Right renal pelvis (tissue), 4 donors: ENCODE measurements at places on chromosomes 6 and 20.

DNA sequence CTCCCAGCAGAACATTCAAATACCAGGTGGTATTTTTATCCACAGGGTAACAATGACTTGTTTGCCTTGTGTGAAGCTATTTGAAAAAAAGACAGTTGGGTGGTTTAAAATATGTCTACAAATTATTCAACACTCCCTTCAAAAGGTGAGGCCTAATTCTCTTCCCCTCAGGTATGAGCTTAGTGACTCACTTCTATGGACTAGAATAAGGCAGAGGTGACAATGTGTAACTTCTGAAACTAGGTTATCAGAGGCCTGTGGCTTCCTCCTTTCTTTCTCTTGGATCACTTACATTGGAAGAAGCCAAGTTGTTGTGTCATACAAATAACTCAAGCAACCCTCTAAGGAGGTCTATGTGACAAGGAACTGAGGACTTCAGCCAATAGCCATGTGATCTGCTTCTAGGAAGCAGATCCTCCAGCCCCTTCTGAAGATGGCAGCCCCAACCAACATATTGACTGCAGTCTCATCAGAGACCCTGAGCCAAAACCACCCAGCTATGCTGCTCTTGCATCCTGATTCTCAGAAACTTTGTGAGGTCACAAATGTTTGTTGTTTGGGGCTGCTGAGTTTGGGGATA is 102.6 kb downstream of the SNAP25 start:
- no peak for DNase-seq

GRCh38 chr6:148247386-148248063 is 95.1 kb upstream of the SASH1 start:
- no peak for DNase-seq

DNA sequence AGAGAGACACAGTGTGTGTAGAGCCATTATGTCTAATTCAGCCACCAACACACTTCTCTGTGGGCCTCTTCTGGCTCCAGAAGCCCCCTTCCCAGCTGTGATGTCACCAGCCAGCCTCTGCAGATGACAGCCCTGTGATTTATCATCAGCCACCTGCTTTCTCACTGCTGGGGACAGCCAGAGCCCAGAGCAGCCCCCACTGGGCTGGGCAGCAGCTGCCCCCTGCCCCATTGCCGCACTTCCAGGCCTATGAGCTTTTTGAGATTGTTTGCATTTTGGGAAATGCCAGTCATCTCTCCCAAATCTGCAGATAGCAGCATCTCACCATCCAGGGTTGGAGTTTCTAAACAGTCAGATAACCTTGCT is 21.9 kb upstream of the STX16 start:
- no peak for DNase-seq

- DNase-seq, result no peak
Observed at GRCh38 chr6:30399390-30400058, 54.6 kb downstream of the RPP21 start.

DNA sequence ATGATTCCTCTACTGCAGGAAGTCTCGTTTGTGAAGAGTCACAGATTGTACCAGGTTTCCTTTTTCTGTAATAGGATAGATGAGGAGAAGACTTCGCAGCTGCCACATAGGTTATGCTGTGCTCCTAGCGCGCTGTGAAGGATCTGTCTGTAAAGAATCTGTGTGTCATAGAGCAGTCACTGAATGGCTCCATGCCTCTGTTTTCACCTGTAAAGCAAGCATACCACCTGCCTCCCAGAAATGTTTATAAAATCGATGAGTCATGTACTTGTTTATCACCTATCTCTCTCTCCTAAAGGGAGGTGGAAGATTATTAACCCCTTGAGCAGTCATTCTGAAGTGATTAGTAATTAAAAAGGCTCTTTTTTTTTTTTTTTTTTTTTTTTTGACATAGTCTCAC is 86.6 kb downstream of the TFAP2B start:
- DNase-seq, result no peak

DNA sequence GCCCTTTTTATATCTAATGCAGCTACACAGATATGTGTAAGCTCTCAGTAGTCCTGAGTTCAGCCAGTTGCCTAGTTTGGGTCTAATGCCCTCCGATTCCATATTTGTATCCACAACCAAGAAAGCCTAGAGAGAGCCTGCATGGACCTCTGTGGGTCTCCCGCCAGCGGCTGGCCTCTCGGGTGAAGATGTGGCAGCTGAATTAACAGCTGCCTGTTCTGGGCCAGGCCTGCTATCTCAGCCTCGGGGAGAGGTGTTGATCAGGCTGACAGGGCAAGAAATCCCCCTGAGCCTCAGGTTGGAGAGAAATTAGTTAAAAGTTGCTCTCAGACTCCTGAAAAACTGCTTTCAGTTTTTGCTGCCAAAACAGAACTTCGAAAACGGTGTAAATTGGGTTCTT is 19.8 kb downstream of the PTK7 start:
- no peak for DNase-seq

GRCh38 chr20:61571916-61572711 is 320.1 kb downstream of the CDH4 start:
- no peak for DNase-seq

DNA sequence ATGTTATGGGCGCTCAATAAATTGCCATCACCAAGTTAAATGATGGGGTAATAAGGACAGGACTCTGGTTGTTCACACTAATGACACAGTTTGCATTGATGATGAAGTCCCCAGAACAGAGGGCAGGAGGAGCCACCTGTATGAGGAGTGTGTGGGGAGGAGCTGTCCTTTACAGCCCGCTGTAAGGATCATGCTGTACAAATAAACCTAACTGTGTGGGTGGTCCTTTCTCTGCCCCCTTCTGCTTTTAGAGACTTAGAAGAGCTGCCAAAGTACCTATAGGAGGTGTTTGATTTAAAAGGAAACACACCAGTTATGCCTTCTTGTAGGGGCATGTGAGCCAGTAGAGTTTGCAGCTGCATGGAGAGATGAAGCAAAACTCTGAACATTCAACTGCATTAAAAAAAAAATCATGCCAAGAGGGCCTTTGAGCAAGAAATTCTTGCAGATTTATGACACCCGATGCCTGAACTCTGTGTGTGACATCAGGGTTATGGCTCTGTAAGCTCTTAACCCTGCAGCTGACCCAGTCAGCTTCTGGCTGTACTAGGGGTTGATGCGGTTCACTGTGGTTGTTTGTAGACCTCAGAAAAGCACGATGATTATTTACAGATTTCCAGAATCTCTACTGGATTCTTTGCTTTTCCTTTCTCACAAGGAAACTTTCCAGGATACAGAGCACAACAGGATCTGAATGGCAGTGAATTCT is 67.4 kb downstream of the UST start:
- DNase-seq, result no peak

DNA sequence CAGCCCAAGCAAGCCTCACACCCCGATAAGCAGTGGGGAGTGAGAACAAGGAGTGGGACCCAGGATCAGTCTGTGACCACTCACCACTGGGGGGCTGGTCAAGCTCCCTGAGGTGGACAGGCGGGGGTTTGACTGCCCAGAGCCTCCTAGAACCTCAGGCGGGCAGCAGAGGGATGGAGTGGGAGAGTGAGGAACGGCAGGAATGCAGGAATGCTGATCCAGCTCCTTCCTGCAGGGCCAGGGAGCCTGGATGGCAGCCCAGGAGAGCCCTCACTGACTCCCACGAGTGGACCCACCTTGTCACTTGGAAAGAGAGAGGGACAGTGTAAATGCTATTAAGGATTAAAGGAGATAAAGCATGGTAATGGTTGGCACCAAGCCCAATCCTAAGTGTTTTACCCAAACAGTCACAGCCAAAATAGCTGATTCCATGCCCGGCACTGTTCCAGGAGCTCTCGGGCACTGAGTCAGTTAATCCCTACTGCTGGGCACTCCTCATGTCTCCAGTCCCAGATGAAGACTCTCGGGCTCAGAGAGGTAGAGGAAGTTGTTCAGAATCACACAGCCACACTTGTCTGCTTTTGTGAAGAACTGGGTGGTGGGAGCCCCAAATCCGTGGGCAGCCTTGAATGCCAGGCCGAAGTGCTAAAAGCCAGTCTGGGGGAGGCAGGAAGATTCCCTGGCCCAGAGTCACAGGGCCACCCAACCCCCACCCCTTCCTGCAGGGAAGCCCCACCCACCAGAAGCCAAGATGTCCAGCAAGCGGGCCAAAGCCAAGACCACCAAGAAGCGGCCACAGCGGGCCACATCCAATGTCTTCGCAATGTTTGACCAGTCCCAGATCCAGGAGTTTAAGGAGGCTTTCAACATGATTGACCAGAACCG is 3.1 kb downstream of the MYL9 start:
- no peak for DNase-seq

DNA sequence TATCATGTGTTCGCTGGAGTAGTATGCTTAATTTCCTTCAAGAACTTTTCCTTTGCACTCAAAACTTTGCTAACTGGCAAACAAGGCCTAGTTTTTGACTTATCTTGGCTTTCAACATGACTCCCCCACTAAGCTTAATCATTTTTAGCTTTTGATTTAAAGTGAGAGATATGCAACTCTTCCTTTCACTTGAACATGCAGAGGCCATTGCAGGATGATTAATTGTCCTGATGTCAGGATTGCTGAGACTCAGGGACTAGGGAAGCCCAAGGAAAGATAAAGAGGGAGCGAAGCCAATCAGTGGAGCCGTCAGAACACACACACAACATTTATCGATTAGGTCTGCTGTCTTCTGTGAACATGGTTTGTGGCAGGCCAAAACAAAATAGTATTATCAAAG is 491.4 kb downstream of the CBLN4 start:
- DNase-seq, result no peak
